WTC11 (cell line): ENCODE measurements at places on chromosomes 1 and 21. TPM values are rescaled to one million over a fixed set of nuclear protein-coding genes. Genes with fewer than 3 reads are reported as not detected.

Gene CSRP1
- 10.7 to 15.4 TPM (median 14.3 TPM) in 3 replicates for total RNA-seq

Gene DIRAS3
- total RNA-seq = 0.14 to 0.22 TPM (median 0.16 TPM) in 3 replicates

Gene OR2G3
- not detected in 3 replicates for total RNA-seq

Gene SGIP1
- 3.2 to 3.9 TPM (median 3.3 TPM) in 3 replicates for total RNA-seq

Gene TMEM240
- 6.6 to 8.8 TPM (median 8.0 TPM) in 3 replicates for total RNA-seq

DNA sequence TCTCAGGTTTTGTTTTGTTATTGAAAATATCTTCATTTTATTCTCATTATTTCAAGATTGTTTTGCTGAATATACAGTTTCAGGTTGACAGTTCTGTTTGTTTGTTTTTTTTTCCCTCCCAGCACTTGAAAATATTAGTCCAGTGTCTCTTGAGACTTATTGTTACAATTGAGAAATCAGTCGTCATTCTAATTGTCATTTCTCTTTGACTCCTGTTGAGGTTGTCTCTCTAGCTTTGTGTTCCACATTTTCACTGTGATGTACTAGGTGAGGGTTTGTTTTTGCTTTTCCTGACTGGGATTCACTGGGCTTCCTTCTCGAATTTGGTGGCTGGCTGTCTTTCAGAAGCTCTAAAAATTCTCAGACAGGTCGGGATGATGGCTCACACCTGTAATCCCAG, 443.2 kb upstream of the VAMP3 start:
- H3K4me3 ChIP-seq = no peak overlapping the region
- peaks cover 13% of the 10 kb centered on the region for H3K36me3 ChIP-seq
- DNase-seq = no peak
- no peaks in the 10 kb centered on the region for H3K4me1 ChIP-seq
- H3K27ac ChIP-seq = no peak overlapping the region
- H3K27me3 ChIP-seq = no peaks in the 10 kb centered on the region

- H3K4me3 ChIP-seq = no peak overlapping the region
- H3K27ac ChIP-seq = no peak overlapping the region
- DNase-seq = no peak
- no peaks in the 10 kb centered on the region for H3K36me3 ChIP-seq
Observed at GRCh38 chr1:156638189-156638985, 3.5 kb upstream of the BCAN start.

DNA sequence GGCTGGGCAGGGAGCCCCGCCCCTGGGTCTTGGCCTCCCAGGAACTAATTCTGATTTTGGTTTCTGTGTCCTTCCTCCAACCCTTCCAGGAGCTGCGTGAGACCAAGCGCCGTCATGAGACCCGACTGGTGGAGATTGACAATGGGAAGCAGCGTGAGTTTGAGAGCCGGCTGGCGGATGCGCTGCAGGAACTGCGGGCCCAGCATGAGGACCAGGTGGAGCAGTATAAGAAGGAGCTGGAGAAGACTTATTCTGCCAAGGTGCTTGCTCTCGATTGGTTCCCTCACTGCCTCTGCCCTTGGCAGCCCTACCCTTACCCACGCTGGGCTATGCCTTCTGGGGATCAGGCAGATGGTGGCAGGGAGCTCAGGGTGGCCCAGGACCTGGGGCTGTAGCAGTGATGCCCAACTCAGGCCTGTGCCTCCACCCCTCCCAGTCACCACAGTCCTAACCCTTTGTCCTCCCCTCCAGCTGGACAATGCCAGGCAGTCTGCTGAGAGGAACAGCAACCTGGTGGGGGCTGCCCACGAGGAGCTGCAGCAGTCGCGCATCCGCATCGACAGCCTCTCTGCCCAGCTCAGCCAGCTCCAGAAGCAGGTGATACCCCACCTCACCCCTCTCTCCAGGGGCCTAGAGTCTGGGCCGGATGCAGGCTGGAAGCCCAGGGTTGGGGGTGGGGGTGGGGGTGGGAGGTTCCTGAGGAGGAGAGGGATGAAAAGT, 18.5 kb upstream of the SEMA4A start:
- H3K4me1 ChIP-seq = peaks cover 3% of the 10 kb centered on the region
- no peaks in the 10 kb centered on the region for H3K27me3 ChIP-seq
- peaks cover 12% of the 10 kb centered on the region for H3K36me3 ChIP-seq
- H3K4me3 ChIP-seq = no peak overlapping the region
- no peak for DNase-seq

- H3K36me3 ChIP-seq = no peaks in the 10 kb centered on the region
- H3K27me3 ChIP-seq = no peaks in the 10 kb centered on the region
Observed at GRCh38 chr1:81708250-81708649, 92.5 kb upstream of the ADGRL2 start.

DNA sequence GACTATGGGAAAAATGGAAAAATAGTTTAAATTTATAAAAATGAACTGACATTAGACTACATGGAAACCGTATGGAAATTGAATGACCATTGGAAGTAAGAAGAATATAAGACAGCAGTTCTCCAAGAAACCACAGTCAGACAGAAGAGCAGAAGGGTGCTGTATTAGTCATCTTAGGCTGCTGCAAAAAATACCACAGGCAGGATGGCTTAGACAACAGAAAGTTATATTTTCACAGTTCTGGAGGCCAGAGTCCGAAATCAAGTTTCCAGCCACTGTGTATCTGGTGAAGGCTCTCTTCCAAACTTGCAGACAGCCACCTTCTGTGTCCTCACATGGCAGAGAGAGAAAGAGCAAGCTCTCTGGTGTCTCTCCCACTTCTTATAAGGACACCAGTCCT, 175.2 kb downstream of the DSCAM start:
- no peaks in the 10 kb centered on the region for H3K27me3 ChIP-seq
- no peaks in the 10 kb centered on the region for H3K36me3 ChIP-seq
- H3K4me1 ChIP-seq = peaks cover 12% of the 10 kb centered on the region
- H3K4me3 ChIP-seq = no peak overlapping the region
- no peak for DNase-seq

- no peaks in the 10 kb centered on the region for H3K36me3 ChIP-seq
- no peak for DNase-seq
- H3K27ac ChIP-seq = no peak overlapping the region
- no peak overlapping the region for H3K4me3 ChIP-seq
- H3K4me1 ChIP-seq = peaks cover 13% of the 10 kb centered on the region
Observed at GRCh38 chr1:179202161-179202560, 27.3 kb downstream of the ABL2 start.

GRCh38 chr1:100219883-100220282, 29.8 kb downstream of the DBT start:
- no peaks in the 10 kb centered on the region for H3K4me1 ChIP-seq
- peaks cover 21% of the 10 kb centered on the region for H3K36me3 ChIP-seq
- H3K27me3 ChIP-seq = no peaks in the 10 kb centered on the region
- H3K4me3 ChIP-seq = no peak overlapping the region
- DNase-seq = no peak
- peak overlapping the region; percentile 79; the same call in 1 of the 2 replicates for H3K27ac ChIP-seq

- H3K27me3 ChIP-seq = no peaks in the 10 kb centered on the region
- no peaks in the 10 kb centered on the region for H3K36me3 ChIP-seq
- no peak overlapping the region for H3K4me3 ChIP-seq
Observed at GRCh38 chr1:208093754-208094719, 150.1 kb downstream of the PLXNA2 start.

GRCh38 chr1:248697907-248698306, 4.7 kb downstream of the OR14I1 start:
- peaks cover 55% of the 10 kb centered on the region for H3K36me3 ChIP-seq
- peaks cover 5% of the 10 kb centered on the region for H3K27me3 ChIP-seq
- H3K27ac ChIP-seq = no peak overlapping the region

DNA sequence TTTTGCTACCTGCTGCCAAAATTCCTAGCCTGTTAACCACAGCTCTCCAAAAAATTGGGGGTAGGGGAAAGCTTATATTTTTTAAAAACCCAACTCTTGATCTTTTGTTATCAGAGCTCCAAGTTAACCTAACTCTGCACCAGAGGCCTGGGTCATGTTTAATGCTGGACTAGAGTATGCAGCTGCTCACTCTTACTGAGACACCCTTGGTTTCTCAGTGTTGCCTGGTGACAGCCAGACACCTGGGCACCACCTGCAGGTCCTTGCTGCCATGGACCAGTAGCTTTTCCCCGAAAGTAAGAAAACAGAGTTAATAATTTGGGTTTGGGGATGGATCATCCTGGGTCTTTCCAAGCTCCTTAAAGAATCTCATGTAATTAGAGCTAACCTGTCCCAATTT, 30.1 kb downstream of the KCNJ6 start:
- no peak overlapping the region for H3K27ac ChIP-seq
- no peak for DNase-seq
- H3K36me3 ChIP-seq = no peaks in the 10 kb centered on the region

GRCh38 chr1:51600529-51600928, 16.4 kb upstream of the OSBPL9 start:
- no peaks in the 10 kb centered on the region for H3K36me3 ChIP-seq
- peaks cover 8% of the 10 kb centered on the region; the same call in 1 of the 2 replicates for H3K4me1 ChIP-seq
- DNase-seq = no peak
- no peak overlapping the region for H3K4me3 ChIP-seq
- no peak overlapping the region for H3K27ac ChIP-seq

DNA sequence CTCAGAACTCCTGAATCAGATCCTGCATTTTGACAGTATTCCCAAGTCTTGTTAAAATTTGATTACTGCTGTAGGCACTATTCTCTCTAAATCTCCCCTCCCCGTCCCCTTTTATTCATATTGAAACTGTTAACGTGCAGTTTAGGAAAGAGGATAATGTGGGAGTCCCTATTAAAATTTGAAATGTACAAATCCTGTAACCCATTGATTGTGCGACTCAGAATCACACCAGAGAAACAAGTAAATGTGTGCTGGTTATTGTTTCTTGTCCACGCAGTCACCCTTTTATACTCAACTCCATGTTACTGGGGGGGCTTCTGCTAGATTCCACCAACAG, 584 bp upstream of the LTN1 start:
- H3K4me3 ChIP-seq = peak overlapping the region; percentile 99
- peaks cover 16% of the 10 kb centered on the region for H3K4me1 ChIP-seq
- H3K36me3 ChIP-seq = no peaks in the 10 kb centered on the region
- peaks cover 11% of the 10 kb centered on the region for H3K27me3 ChIP-seq
- peak overlapping the region; percentile 99 for H3K27ac ChIP-seq

GRCh38 chr1:218363141-218363540, 18.0 kb downstream of the TGFB2 start:
- H3K27me3 ChIP-seq = no peaks in the 10 kb centered on the region
- H3K4me3 ChIP-seq = no peak overlapping the region
- H3K4me1 ChIP-seq = peaks cover 25% of the 10 kb centered on the region

DNA sequence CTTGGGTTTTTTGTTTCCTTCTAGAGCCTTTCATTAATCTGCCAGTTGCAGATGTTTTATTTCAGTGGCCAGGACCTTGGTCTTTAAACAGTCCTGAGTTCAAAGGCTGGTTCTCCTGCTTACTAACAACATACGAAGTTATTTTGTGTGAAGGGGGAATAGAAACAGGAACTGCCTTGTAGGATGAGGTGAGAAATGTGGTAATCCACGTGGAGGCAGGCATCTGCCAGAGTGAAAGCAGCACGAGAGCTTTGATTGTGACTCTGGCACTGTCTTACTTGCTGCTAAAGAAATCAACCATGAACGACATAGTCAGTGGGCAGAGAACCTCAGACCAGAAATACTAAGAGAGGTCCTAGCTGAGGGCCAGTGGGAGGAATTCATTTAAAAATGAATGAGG, 30.4 kb downstream of the TMEM63A start:
- no peak overlapping the region for H3K4me3 ChIP-seq
- no peak overlapping the region for H3K27ac ChIP-seq
- no peak for DNase-seq
- peaks cover 3% of the 10 kb centered on the region; the same call in 1 of the 2 replicates for H3K27me3 ChIP-seq

DNA sequence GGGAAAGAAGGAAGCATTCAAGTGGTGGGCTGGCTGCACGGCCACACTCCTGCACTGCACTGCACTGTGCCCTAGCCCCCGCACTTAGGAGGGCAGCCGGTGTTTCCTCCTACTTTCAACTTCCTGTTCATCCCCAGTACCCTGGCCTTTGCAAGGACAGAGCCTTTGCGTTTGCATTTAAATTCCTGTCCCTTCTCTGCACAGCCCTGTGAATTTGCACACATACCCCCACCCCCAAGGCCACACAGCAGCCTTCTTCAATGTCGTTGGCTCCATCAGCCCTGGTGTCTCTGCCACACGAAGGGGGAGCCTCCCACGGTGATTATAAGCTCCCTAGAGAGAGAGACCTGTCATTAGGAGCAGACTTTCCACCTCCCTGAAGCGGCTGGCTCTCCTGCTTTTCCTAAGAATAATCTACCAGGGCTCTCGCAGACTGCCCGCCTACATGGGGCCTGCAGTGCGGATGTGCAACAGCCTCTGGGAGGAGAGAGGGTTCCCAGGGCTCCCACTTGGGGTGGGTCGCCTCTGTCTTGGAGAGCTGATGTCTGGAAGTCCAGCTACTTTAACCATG, 13.2 kb upstream of the SLC45A3 start:
- H3K4me3 ChIP-seq = no peak overlapping the region
- no peak for DNase-seq
- H3K36me3 ChIP-seq = no peaks in the 10 kb centered on the region

DNA sequence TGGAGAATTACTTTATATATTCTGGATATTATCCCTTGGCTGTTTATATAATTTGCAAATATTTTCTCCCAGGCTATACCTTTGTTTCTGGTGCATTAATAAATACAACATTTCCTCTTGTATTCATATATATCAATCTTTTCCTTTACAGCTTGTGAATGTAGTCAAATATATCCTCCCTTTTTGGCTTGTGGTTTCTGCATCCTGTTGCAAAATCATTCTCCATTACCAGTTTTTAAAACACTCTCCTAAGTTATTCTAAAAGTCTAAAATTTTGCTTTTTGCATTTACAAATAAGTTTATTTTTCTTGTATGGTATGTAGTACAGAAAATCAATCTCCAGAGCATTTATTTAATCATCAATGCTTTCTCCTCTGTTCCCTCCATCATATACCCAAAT, 909.4 kb downstream of the ADGRL2 start:
- DNase-seq = no peak
- H3K27ac ChIP-seq = no peak overlapping the region
- H3K4me3 ChIP-seq = no peak overlapping the region
- H3K4me1 ChIP-seq = no peaks in the 10 kb centered on the region
- no peaks in the 10 kb centered on the region for H3K36me3 ChIP-seq
